ENCODE measurements at places on chromosomes 12 and 14.

DNA sequence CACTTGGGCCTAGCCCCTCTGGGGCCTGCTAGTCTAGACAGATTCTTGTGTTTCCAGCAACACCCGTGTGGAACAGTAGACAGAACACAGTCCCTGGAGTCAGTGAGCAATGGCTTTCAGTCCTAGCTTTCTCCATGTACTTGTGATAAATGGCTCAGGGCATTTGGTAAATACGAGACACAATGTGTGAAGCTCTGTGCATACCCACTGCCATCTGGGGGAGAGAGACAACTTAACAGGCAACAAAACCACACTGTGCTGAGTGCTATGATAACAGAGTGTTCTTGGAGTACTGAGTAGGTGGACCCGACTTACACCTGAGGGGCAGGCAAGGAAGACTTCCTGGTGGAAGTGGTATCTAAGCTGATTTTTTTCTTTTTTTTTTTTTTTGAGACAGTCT lies 86.3 kb upstream of the TBX3 start:
- no peak overlapping the region for H3K27ac ChIP-seq
- no peaks in the 10 kb centered on the region for H3K36me3 ChIP-seq
- H3K27me3 ChIP-seq = no peaks in the 10 kb centered on the region
- no peaks in the 10 kb centered on the region for H3K4me1 ChIP-seq
- no peak overlapping the region for H3K4me3 ChIP-seq

DNA sequence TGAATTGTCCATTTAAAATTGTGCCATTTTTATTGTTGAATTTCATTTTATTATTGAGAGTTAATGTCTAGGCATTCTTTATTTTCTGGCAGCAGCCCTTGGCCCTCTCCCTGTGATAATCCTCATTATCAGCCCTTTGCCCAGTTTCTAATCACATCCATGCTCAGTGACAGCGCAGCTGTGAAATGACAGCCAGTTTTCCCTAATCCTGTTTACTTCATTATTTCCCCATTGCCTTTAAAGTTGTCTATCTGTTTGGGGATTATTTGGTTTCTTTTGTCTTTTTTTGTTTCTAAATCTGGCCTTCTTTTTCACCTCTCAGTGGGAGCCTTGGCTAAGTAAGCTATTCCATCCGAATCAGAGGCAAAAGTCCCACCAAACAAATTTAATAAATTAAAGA lies 476.9 kb downstream of the SLC6A15 start:
- no peak overlapping the region for H3K4me3 ChIP-seq
- H3K27me3 ChIP-seq = no peaks in the 10 kb centered on the region
- no peak overlapping the region for H3K27ac ChIP-seq
- no peaks in the 10 kb centered on the region for H3K36me3 ChIP-seq
- no peak for DNase-seq

DNA sequence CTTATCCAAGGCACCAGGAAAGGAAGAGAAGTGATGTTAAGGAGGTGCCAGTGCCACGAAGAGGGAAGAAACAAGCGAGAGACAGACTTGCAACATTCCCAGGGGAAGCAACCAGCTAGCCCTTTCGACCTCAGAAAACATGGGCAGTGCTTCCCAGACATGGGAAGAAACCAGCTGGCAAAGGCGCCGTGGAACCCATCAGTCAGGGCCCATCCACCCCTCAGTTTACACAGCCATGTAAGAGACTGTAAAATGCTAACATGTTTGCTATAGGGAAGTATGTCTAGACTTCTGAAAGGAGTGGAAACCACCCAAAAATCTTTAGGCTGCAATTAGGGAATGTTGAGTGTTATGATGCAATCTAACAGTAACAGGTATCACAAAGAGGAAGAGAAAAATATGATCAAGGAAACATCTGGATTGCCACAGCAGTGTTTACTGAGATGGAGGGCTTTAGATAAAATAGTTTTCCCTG lies 26.3 kb downstream of the ANAPC5 start:
- no peaks in the 10 kb centered on the region for H3K27me3 ChIP-seq
- H3K27ac ChIP-seq = no peak overlapping the region
- H3K4me3 ChIP-seq = no peak overlapping the region
- peaks cover 26% of the 10 kb centered on the region for H3K36me3 ChIP-seq
- no peak for DNase-seq

DNA sequence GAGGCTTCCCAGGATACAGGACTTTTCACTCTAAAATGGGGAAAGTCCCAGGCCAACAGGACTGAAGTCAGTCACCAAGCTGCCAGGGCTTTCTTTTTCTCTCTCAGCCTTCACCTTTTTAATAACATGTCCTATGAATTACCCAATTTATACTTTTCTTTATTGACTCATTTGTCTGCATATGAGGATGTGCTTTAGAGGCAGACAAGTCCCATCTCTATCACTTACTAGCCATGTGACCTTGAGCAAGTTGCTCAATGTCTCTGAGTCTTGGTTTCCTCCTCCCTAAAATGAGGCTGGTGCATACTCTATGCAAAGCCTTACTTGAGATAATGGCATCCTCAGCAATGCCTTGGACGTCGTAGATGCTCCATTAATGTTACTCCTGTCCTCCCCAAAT lies 98.1 kb upstream of the TMPO start:
- H3K27ac ChIP-seq = no peak overlapping the region
- H3K27me3 ChIP-seq = peaks cover 3% of the 10 kb centered on the region
- H3K4me3 ChIP-seq = no peak overlapping the region
- no peak for DNase-seq

GRCh38 chr14:103713304-103714062 lies 1.8 kb downstream of the XRCC3 start:
- H3K36me3 ChIP-seq = no peaks in the 10 kb centered on the region
- peaks cover 27% of the 10 kb centered on the region for H3K4me1 ChIP-seq
- H3K4me3 ChIP-seq = peak overlapping the region; percentile 78
- H3K27ac ChIP-seq = no peak overlapping the region

GRCh38 chr14:22531451-22532344 lies 57.3 kb downstream of the DAD1 start:
- H3K27me3 ChIP-seq = no peaks in the 10 kb centered on the region
- H3K4me1 ChIP-seq = peaks cover 56% of the 10 kb centered on the region
- H3K4me3 ChIP-seq = peak overlapping the region; percentile 85
- DNase-seq = peak; percentile 60
- H3K36me3 ChIP-seq = no peaks in the 10 kb centered on the region

DNA sequence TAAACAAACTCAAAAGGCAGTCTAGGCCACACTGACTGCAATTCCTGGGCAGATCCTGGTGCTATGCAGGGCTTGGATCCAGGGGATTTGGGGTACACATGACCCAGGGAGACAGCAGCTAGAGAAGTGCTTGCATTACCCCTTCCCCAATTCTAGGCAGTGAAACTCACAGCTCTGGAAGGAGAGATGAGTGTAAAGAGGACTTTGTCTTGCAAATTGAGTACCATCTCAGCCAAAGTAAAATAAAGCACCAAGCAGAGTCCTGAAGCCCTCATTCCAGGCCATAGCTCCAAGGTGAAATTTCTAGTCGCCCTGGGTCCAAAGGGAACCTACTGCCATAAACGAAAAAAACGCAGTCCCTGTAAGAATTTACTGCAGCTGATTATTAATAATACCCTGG lies 644.9 kb upstream of the FLRT2 start:
- H3K4me1 ChIP-seq = no peaks in the 10 kb centered on the region
- no peaks in the 10 kb centered on the region for H3K27me3 ChIP-seq
- no peak for DNase-seq
- H3K36me3 ChIP-seq = no peaks in the 10 kb centered on the region
- no peak overlapping the region for H3K27ac ChIP-seq

DNA sequence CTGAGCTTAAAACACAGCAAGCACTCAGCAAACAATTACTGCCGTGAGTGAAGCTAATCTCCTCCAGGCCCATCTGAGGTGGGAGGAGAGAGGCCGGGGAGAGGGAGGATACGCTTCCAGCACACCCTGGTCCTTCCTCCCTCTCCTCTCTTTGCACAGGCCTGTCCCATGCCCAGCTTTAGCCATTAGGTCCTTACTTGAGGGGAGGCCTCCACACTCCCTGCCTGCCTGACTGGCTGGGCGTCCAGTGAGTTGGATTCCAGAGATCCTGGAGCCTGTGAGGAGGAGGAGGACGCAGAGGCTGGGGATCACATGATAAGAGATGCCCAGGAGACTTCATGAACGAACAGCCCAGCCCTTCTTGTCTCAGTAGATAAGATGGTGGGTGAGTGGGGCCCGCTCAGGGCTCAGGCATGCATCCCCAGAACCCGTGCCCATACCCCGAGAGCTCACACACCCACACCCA lies 65.1 kb upstream of the NCOR2 start:
- H3K4me3 ChIP-seq = no peak overlapping the region
- peaks cover 14% of the 10 kb centered on the region for H3K27me3 ChIP-seq
- no peak overlapping the region for H3K27ac ChIP-seq
- no peaks in the 10 kb centered on the region for H3K36me3 ChIP-seq
- DNase-seq = no peak

GRCh38 chr12:131269551-131269950 lies 315.8 kb downstream of the ADGRD1 start:
- no peaks in the 10 kb centered on the region for H3K4me1 ChIP-seq
- H3K27ac ChIP-seq = no peak overlapping the region
- H3K36me3 ChIP-seq = no peaks in the 10 kb centered on the region
- no peak overlapping the region for H3K4me3 ChIP-seq

GRCh38 chr14:33542338-33543287 lies 408.3 kb downstream of the EGLN3 start:
- H3K36me3 ChIP-seq = no peaks in the 10 kb centered on the region
- no peak overlapping the region for H3K4me3 ChIP-seq
- no peak overlapping the region for H3K27ac ChIP-seq
- peaks cover 3% of the 10 kb centered on the region for H3K27me3 ChIP-seq

- no peak overlapping the region for H3K4me3 ChIP-seq
- H3K36me3 ChIP-seq = no peaks in the 10 kb centered on the region
- peaks cover 38% of the 10 kb centered on the region for H3K27me3 ChIP-seq
These were observed 11.8 kb downstream of the AHNAK2 start for GRCh38 chr14:104966261-104966865.

- H3K4me1 ChIP-seq = no peaks in the 10 kb centered on the region
- H3K4me3 ChIP-seq = no peak overlapping the region
- H3K27ac ChIP-seq = no peak overlapping the region
- H3K36me3 ChIP-seq = peaks cover 8% of the 10 kb centered on the region
These were observed 48.4 kb downstream of the CACNA2D4 start for GRCh38 chr12:1870086-1870485.

DNA sequence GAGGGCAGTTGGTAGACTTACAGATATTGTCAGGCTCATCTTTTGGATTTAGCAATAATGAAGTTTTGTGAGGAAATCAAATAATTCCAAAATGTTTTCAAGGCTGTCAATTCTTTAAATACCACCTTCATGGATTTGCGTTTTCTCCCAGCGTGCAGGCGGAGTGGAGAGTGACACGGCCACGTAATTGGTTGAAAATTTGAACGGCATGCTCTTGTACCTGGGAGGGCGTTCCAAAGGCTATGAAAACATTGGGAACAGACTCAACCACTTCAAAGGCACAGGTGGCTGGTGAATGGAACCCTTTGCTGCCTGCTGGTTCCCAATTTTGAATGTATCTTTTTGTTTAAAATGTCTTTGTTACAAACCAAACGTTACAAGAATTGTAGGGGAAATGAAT lies 12.4 kb downstream of the SMIM41 start:
- H3K36me3 ChIP-seq = no peaks in the 10 kb centered on the region
- H3K27me3 ChIP-seq = peaks cover 56% of the 10 kb centered on the region
- no peak for DNase-seq
- no peak overlapping the region for H3K4me3 ChIP-seq

- H3K27ac ChIP-seq = no peak overlapping the region
- no peaks in the 10 kb centered on the region for H3K36me3 ChIP-seq
- peaks cover 6% of the 10 kb centered on the region for H3K27me3 ChIP-seq
These were observed 19.0 kb upstream of the HNF1A start for GRCh38 chr12:120959111-120959878.

DNA sequence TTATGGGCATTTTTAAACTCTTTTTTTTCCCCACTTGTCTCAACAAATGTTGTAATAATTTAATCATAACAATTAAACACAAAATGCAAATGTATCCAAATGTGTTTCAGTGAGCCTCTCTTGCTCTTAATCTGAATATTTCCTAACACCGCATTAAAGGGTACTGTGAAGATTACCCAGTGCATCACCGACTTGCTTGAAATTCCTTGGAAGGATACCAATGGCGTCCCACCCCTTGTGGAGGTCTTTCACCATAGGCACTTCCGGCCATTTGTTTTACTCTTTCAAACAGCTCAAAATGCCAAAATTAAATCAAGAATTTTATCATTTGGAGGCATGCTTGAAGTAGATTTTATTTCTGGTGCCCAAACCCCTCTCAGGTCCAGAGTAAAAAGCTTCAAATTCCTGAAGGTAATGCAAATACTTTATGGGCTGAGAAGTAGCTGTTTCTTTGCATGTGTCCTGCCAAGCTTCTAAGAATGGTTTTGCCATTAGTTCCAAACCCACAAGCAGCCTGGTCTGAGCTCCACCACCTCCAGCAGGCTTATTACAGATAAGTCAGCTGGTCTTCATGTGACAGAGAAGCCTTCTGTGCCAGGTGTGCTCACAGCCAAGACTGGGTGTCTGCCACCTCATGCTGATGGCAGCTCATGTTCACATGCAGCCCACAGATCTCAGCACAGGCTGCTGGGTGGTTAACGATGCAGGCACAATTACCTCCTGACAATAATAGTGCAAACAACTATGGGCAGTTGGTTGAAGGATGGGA lies 16.4 kb upstream of the NUDT4 start:
- H3K27me3 ChIP-seq = peaks cover 5% of the 10 kb centered on the region
- no peak overlapping the region for H3K4me3 ChIP-seq
- no peak for DNase-seq
- no peaks in the 10 kb centered on the region for H3K36me3 ChIP-seq
- H3K4me1 ChIP-seq = peaks cover 4% of the 10 kb centered on the region

DNA sequence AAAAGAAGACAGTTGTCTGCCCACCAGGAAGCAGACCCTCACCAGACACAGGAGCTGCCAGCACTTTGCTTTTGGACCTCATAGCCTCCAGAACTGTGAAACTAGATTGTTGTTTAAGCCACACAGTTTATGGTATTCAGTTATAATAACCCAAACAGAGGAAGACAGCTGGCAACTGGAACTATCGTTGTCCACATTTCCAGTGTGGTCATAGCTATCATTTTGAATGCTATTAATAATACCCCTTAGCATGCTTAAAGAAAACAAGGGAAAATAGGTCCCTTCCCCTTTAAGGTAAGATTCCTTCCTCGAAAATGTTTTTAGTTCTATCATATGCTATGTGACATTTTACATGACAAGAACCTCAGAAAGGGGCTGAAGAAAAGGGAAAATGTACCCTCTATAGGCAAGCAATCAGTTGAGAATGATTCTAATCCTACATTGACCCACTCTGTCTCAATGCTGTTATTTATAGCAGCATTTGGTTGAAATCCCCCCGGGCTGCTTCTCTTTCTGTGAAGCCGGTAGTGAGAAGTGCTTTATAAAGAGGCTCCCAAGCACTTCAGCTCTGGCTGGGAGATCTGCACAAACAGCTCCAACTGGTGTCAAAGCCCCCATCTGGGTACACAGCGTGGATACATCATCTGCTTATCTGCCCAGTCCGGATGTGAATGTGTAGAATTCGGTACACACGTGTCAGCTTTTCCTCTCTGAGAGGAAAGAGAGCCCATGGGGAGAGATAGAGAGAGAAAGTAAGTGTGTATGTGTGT lies 221.2 kb upstream of the FLRT2 start:
- no peak overlapping the region for H3K4me3 ChIP-seq
- no peak for DNase-seq
- no peak overlapping the region for H3K27ac ChIP-seq
- no peaks in the 10 kb centered on the region for H3K4me1 ChIP-seq
